ENCODE measurements at places on chromosomes 1 and 21. TPM values are rescaled to one million over a fixed set of nuclear protein-coding genes. Genes with fewer than 3 reads are reported as not detected.
A peak's percentile ranks its signal among the peaks of the same experiment; 100 is the strongest.

The OR2W3 gene
- 0.79 TPM for total RNA-seq

GRCh38 chr1:31389616-31390015, 16.7 kb upstream of the FABP3 start:
- no peak for DNase-seq
- H3K4me3 ChIP-seq: no peak overlapping the region
- no peaks in the 10 kb centered on the region for H3K36me3 ChIP-seq

DNA sequence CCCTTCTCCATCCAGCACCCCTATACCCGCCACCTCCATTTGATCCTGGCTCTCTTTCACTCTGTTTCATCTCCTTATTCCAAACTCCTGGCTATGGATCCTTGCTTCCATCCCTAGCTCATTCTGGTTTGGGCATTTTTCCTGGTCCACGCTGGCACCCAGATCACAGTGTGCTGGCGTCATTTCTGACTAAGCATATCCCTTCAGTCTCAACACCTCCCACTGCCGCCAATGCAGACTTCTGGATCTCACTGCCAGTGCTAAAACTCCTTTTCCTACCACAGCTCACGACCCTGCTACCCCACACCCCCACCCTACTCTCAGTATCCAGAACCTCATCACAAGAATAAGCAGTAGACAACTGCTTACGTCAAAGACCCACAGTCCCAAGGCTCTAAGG, 16.3 kb downstream of the SEC16B start:
- H3K27ac ChIP-seq: no peak overlapping the region
- H3K36me3 ChIP-seq: no peaks in the 10 kb centered on the region
- H3K4me1 ChIP-seq: no peaks in the 10 kb centered on the region
- H3K4me3 ChIP-seq: no peak overlapping the region
- H3K27me3 ChIP-seq: no peaks in the 10 kb centered on the region

The CA14 gene
- not detected for total RNA-seq

GRCh38 chr21:17775431-17776126, 43.6 kb downstream of the C21orf91 start:
- DNase-seq: peak; percentile 47
- peak overlapping the region; percentile 78 for H3K27ac ChIP-seq
- H3K27me3 ChIP-seq: peaks cover 5% of the 10 kb centered on the region
- peaks cover 37% of the 10 kb centered on the region for H3K36me3 ChIP-seq

- H3K36me3 ChIP-seq: no peaks in the 10 kb centered on the region
- no peak overlapping the region for H3K27ac ChIP-seq
- no peak for DNase-seq
- H3K4me1 ChIP-seq: no peaks in the 10 kb centered on the region
Measured at GRCh38 chr1:182817802-182818201, 21.3 kb upstream of the DHX9 start.

DNA sequence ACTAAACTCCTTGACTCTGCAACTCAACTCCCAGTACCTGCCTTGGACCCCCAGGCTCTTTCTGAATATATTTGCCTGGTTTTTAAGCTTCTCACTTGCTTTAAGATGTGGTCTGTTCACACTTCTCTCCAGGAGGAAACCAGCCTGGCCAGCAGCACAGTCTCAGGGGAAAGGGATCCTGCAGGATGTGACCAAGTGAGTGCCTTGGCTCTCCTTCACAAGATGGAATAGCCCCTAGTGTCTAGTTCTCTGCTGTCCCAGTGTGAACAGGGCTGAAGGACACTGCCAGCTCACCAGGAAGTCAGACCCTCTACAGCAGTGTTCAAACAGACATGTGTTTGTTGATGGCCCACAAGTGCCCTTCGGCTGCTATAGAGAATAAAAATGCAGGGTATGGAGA, 32.9 kb downstream of the CD244 start:
- H3K27me3 ChIP-seq: no peaks in the 10 kb centered on the region
- no peak overlapping the region for H3K4me3 ChIP-seq
- H3K36me3 ChIP-seq: peaks cover 22% of the 10 kb centered on the region
- no peak for DNase-seq
- H3K4me1 ChIP-seq: peaks cover 19% of the 10 kb centered on the region

Data from activated CD4-positive, alpha-beta T cell treated with anti-CD3 and anti-CD28 coated beads, Interleukin-2, amount 10 ng/mL, durations not matched to agents 7 days and 5 days (primary cell).